LNCaP clone FGC (cell line): ENCODE measurements at places on chromosomes 2 and 18.

- no peak for DNase-seq
These were observed 88.6 kb upstream of the RPE start for GRCh38 chr2:209913786-209914345.

GRCh38 chr18:58135183-58135641, 91.2 kb downstream of the NEDD4L start:
- no peak for DNase-seq

- no peak for DNase-seq
These were observed 16.4 kb downstream of the TET3 start for GRCh38 chr2:74001121-74001520.

- no peak for DNase-seq
These were observed 213.4 kb downstream of the LTBP1 start for GRCh38 chr2:33160191-33160590.

DNA sequence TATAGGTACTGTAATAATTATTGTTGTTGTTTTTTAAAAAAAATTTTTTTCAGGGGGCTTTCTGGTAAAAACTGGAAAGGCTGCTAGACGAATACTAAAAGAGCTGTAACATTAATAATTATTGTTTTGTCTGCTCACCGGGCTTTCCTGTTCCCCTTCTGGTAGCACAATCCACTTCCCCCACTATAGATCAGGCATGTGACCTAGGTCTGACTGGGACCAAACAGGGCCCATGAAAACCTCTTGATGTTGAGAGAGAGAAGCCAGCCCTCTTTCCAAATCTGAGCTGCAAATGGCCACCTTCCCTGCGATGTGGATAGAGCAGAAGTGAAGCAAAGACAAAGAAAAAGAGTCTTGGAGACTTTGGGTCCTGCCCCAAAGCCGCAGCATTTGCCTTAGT, 23.4 kb downstream of the SH2D6 start:
- no peak for DNase-seq

- DNase-seq: no peak
These were observed at the start of gene DNER for GRCh38 chr2:229714080-229714735. TSS of gene DNER (minus strand) at chr2:229714555. CDS start at chr2:229714423, 132 bp downstream.
